Stimulated activated CD4-positive, alpha-beta T cell treated with anti-CD3 and anti-CD28 coated beads, TNF-alpha, amount 100 ng/mL, for 4 hours (primary cell): ENCODE measurements at places on chromosomes 11 and 22.

GRCh38 chr11:3353066-3353465 is 25.9 kb downstream of the ZNF195 start:
- DNase-seq = no peak

DNA sequence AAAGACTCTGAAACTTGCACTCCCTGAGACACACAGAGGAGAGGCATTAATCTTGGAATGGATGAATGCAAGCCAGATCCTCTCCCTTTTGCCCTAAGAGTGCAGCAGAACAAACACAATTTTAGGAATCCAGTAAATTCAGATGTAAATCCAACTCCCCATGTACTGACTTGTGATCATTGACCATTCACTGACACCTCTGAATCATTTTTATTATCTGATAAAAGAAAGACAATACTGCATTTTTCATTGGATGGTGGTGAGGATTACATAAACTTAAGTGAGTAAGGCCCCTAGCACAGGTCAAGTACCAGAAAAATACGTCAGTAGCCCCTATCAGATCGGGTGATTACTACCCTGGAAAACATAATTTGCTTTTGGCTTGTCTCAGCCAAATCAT is 782.9 kb upstream of the API5 start:
- no peak for DNase-seq

DNA sequence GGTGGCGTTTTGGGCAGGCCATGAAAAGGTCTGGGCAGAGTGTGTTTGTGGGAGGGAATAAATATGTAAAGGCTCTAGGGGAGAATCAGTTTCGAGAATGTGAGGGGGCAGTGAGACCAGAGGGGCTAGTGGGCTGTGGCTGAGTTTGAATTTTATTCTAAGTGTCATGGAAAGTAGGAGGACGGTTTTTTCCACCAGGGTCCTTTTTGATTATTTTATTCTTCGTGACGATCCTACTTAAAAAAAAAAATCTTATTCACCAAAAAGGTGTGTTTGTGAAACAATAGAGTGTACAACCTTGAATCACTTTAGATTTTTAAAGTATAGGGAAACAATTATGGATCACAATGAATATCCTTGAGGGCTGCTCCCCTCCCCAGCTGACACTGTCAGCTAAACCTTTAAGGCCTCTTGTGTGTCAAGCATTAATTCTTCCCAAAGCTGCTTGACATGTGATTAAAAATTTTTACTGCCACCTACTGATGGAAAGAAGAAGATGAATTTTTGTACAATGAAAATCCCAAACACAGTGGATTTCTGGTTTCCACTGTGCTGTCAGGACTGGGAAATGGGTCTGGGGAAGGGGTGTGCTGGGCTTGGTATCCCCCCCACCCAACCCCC is 107.5 kb upstream of the OR4B1 start:
- no peak for DNase-seq

- no peak for DNase-seq
Observed at GRCh38 chr11:80165744-80166143, 724.9 kb upstream of the TENM4 start.

GRCh38 chr11:64754124-64754918 is 5.5 kb downstream of the PYGM start:
- no peak for DNase-seq
